ENCODE measurements at places on chromosomes 11 and 22.
A peak's percentile ranks its signal among the peaks of the same experiment; 100 is the strongest.

DNA sequence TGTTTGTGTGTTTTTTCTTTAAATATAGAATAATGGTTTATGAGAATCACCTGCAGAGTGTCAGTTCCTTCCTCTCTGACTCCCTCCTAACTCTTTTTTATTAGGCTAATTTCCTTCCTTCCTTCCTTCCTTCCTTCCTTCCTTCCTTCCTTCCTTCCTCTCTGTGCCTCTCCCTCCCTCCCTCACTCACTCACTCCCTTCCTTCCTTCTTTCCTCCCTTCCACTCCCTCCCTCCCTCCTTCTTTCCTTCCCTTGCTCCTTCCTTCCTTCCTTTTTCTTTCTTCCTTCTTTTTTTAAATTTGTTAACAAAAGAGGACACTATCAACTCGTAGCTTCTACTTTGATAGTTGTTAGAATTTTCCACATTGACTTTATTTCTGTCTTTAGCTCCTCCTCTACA, 152.3 kb upstream of the SEZ6L start:
- no peak for DNase-seq

- no peak for DNase-seq
Measured at GRCh38 chr11:43979571-43980219, 37.3 kb downstream of the C11orf96 start.

GRCh38 chr22:21025266-21025665, 7.1 kb downstream of the SLC7A4 start:
- peak; percentile 63 for DNase-seq

GRCh38 chr11:61297341-61297740, 2.2 kb upstream of the VWCE start:
- no peak for DNase-seq

- peak; percentile 6 for DNase-seq
Measured at GRCh38 chr22:47548953-47549740, 786.7 kb downstream of the TBC1D22A start.

DNA sequence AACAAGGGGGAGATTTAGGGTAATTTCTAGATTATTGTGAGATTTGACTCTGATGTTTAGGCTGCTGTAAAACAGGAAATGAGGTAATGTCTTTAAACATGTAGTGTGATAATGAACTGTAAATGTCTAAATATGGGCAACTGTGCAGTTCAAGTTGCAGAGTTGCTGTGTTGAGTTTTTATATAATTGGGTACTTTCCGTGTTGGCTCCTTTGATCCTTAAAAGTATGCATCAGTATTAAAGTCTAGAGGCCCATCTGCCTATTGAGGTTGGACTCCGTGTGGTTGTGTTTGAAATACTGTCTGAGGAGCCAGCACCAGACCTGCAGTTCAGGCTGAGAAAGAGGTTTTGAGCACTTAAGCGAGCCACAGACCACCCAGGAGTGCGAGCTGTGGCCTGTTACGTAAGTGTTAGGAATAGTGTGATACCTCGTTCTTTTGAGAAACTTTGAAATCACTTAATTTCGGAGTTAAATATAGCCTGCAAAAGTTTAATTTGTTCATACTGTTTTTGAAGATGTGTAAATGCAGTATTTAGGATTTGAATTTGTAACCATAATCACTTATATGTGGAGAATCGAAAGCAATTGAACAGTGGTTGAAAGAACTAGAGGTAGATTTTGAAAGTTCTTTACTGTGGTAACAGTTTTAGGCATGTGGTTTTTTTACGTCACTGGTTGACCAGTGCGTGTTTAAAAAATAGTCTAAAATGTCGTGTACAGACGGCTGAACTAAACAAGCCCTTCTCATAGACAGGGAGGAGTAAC, 9.0 kb downstream of the FAM118A start:
- DNase-seq, result peak; percentile 75

DNA sequence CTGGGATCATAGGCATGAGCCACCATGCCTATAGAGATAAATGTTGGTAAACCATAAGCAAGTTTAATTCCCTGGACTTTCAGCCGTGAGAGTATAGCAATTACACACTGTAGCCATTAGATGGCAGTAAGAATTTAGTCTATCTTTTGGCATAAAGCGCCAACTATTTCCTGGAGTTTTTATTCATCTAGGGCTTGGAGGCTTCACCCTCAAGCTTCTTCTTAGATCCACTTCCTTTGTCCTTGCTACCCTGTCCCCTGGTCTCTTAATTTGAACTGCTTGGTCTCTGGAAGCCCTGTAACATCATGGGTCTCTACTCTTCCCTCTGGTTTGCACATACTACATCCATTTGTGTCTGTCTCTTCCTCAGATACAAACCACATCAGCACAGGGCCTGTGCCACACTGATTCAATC, 38.2 kb downstream of the OR10A6 start:
- no peak for DNase-seq

Measured in activated CD8-positive, alpha-beta T cell treated with anti-CD3 and anti-CD28 coated beads, Interleukin-2, amount 10 ng/mL, durations not matched to agents 7 days and 5 days (primary cell).